ENCODE measurements at places on chromosomes 1 and 21.

DNA sequence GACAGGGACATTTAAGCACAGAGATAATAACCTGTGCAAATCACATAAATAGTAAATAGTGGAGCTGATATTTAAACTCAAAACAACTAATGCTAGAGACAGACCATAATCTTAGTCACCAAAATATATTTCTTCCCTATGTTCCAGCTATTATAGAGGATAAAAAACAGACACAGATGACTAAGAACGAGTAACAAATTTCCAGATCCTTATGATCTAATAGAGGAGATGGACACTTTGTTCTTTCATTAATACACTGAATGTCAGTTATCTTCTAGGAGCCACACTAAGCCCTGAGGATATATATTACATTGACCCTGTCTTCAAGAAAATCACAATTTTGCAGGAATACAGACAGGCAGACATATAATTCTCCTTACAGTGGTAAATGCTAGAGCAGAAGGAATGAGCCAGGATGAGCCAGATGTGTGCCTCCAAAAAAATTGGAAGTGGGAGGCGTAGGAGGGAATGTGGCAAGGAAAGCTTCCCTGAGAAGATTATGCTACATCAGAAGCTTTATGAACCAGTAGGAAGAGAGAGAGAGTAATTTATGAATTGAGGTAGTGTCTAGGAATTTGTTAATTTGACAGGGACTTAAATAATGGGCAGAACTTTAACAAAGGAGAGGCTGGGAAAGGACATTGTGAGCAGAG lies 395.4 kb upstream of the BEND5 start:
- DNase-seq = no peak

GRCh38 chr1:248837781-248838356 lies at the start of gene ZNF672:
ZNF672 (plus strand) TSS chr1:248838224; CDS start chr1:248847275, 9,051 bp downstream.
- peak; percentile 92 for DNase-seq

- no peak for DNase-seq
Measured at GRCh38 chr1:235417086-235417697, 50.0 kb downstream of the TBCE start.

DNA sequence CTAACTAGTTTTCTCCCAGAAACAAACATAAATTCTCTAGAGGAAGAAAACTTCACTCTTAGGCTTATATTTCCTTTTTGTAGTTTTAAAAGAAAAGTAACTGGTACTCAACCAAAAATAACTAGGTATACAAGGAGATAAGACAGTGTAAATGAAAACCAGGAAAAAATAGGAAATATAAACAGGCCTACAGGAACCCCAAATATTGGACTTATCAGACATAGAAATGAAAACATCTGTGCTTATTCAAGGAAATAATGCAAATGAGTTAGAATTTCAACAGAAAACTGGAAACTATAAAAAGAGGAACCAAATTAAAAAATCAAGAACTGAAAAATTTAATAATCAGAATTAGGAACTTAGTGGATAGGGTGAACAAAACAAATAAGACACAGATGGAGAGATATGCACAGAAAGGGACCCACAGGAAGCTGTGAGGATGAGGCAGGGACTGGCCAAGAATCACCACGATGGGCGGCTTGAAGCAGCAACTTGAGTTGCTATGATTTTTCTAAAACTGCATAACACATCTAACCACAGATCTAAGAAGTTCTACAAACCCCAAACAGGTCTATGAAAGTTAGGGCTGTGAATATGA lies 67.5 kb upstream of the ACTRT2 start:
- no peak for DNase-seq

DNA sequence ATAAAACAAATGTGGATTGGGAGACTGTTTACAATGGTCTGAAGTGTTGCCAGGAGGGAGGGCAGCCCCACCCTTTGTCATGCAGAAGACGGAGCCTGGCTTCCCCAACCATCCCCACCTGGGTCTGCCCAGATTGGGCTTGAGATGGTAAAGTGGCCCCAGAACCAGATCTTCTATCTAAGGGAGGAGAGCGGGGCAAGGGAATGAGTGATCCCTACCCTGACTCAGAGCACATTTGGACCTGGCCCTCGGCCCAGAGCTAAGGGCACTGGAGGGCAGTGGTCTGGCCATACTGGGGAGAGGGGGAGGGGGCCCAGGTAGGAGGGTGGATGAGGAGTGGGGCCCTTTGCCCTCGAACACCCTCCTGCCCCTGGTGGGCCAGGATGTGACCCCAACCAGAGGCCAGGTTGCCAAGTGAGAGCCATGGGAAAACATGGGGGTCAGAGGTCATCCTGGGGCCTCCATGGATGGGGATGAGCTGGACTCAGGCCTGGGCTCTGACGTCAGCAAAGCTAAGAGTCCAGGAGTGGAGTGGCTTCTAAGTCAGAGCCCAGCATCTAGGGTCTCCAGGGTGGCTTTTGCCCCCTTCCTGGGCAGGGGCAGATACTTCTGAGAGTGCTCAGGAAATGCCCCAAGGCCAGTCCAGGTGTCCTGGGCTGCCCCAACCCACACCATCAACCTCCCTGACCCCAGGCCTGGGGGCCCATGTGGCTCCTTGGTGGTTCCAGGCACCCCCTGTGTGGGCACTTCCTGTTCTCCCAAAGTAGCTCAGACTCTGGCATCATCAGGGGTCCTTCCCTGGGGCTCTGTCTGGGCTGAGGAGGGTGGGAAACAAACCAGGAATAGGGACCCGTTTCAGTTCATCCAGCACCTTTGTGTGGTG lies 1.6 kb upstream of the LEFTY1 start:
- no peak for DNase-seq

DNA sequence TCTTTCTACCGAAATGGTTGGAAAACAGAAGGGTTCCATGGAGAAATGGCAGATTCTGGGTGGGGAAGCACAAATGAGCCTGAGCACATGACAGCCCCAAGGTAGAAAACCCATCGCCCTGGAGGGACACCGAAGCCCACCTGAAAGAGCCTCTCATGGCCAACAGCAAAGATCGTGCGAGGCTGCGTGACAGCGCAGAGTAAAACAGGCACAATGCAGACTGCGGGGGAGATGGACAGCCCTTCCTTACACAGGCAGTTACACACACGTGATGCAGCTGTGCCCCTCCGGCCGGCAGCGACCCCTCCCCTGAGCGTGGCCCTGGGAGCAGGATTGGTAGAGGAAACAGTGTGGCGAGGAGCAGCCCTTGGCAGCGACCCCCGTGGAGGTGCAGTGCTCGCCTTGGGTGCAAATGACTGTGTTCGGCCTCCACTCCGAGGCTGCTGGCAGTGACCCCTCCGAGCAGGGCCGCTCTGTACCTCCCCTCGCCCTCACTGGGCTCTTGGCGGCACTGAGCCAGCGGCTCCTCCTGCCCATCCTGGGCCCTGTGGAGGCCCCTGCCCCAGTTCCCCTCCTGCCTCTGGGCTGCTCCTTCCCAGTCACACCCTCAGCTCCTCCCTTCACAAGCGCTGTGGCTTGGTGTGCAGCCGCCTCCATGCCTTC lies 120.9 kb upstream of the COL6A1 start:
- DNase-seq = no peak

All from foreskin keratinocyte (primary cell).